COLO829 (cell line): ENCODE measurements at places on chromosomes 3 and 15.

DNA sequence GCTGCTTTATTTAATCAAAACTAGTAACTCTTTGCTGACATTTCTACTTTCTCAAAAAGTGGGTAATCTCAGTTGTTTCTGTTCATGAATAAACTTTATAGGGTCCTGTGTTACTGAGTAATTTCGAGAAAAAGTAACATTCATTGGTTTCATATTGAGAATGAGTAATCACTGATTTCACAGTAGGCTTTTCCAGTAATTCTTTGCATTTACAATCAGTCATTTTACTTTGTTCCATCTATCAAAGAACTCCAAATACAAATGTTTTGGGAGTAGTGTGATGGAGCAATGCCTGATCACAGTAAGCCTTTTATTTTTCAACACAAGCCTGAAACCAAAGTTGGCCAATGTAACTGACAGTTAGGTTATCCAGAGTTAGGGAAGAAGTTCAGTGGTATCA is 353.6 kb downstream of the ULK4 start:
- peak; percentile 13 for DNase-seq

GRCh38 chr15:91632176-91632575 is 221.3 kb upstream of the SLCO3A1 start:
- DNase-seq = no peak

DNA sequence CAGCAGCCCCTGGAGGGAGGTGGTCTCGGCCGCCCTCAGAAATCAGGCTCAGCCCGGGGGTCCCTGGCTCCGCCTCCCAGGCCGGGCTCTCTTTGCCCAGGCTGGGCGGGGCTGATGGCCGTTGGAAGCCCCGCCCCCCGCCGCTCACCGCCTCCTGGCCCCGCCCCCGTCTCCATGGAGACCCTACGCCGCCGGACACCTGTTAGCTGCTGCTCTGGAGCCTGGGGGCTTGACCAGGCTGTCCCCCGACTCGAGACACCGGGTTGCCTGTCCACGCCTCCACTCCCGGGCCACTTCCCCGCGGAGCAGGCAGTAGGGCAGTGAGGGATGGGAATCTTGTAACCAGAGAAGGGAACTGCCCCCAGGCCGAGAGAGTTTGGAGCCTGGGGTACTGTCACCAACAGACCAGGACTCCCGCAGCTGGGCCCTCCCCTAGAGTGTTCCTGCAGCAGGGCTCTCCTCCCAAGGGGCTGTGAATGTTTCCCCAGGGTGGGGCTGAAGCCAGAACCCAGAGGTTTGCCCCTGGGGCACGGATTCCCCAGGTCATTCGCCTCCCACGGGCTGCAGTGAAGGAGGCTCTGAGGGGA is 27.8 kb upstream of the RPL32 start:
- no peak for DNase-seq

- no peak for DNase-seq
Measured at GRCh38 chr3:184740509-184741258, 28.8 kb upstream of the MAGEF1 start.

- no peak for DNase-seq
Measured at GRCh38 chr3:10926811-10927521, 65.6 kb upstream of the SLC6A1 start.
